ENCODE measurements at places on chromosomes 6 and 20.

GRCh38 chr6:71420693-71421328 is 132.2 kb downstream of the OGFRL1 start:
- DNase-seq = no peak

DNA sequence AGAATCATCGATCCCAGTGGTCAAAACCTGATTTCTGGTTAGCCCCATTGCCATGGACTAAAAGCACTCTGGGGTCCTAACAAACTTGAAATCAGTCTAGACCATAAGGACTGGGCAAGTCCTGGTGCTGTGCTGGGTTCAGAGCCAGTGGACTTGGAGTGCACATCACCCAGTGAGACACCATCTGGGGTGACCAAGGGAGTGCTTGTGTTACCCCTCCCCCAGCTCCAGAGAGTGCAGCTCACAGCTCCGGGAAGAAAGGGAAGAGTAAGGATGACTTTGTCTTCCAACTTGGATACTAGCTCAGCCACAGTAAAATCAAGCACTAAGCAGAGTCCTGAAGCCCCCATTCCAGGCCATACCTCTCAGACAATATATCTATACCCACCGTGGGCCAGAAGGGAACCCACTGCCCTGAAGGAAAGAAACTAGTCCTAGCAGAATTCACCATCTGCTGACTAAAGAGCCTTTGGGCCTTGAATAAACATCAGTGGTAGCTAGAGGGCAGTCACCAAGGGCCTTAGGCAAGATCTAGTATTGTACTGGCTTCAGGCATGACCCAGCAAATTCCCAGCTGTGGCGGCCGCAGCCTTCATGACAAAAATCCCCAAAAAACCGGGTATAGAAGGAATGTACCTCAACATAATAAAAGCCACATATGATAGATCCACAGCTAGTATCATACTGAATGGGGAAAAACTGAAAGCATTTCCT is 153.5 kb upstream of the OGFRL1 start:
- DNase-seq = no peak

DNA sequence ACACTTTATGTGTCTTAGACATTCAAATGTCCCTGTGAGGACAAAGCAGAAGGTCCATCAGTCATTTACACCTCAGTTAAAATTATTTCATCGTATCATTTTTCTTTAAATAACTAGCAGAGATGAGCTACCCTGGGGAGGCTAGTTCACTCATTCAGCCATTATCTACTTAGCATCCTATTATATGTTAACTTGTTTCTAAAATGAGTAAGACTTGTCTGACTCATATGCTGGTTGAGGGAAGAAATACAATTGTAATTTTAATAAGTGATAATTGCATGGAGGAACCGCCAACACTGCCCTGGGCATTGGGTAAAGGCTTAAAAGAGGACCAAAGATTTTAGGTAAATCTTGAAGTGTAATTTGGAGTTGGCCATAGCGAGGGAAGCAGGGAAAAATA is 12.4 kb upstream of the PTPRK start:
- no peak for DNase-seq

GRCh38 chr6:135230711-135231468 is 49.8 kb downstream of the MYB start:
- no peak for DNase-seq

- no peak for DNase-seq
These were observed 630.3 kb upstream of the ARID1B start for GRCh38 chr6:156146891-156147290.

- DNase-seq = no peak
These were observed 16.4 kb upstream of the COL21A1 start for GRCh38 chr6:56263596-56264315.

DNA sequence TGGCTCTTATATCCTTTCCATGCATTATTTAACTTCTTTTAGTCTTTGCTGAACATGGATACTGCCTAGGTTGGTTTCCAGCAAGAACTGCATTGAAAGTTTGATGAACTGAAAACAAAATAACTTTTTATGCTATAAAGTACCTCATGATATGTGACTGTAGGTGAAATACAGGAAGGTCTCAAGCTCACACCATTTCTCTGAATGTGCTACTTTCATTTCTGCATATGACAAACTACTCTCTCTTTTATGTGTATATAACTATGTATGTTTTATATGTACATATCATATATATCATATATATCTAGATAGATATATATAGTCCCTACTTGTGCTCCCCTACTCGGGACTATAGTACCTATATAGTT is 65.9 kb downstream of the AIG1 start:
- DNase-seq = no peak

- no peak for DNase-seq
These were observed 24.5 kb upstream of the TCFL5 start for GRCh38 chr20:62885896-62886708.

DNA sequence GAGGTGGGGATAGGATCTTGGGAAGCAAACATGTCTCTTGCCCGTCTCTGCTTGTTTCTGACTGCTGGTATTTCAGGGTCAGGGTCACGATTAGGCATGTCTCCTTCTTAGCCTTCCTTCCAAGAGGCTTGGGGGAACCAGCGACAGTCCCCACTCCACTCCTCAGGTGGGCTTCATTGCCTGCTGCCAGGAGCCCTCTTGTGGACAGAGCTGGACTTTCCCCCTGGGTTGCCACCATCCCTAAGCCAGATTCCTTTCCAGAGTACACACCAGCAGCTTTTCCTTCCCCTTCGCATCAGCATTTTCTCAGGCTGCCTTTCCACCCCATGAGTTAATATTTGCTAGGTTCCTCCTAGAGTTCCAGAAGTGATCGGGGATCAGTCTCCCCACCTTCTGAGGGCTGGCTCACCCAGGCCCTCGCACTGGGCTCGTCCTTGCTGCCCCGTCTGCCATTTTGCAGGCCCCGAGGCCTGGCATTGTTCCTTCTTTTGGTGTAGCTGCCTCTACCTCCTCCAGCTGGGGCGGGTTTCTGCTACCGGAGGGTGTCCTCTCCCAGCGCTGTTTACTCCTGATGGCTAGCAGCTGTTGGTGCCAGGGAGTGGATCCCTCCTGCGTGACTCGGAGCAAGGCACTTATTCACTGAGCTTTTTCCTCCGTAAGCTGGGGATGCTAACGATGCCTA is 8.8 kb upstream of the C20orf144 start:
- DNase-seq = no peak

DNA sequence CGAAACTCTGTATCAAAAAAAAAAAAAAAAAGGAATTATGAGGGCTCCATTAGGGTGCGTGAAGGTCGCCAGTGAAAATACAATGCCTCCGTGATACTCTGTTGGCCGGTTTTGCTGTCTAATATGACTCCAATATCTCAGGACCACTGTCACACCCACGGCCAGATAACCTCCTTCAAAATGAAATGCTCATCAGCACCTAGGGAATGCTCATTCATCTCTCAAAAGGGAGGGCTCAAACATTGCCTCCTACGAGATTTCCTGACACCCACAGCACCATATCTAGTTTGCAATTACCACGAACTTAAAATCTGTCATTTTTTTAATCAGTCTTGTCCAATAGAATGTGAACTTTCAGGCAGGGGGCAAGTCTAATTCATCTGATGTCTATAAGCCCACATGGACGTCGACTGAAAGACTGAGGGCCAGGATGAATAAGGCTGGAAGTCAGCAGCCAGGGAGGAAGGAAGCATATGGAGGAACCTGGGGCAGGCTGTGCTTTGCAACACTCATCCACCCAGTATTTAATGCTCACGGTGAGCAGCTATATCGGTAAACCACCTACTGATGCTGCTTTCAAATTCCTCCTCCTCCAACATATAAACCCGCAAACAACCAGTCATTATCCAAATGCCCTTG is 42.8 kb downstream of the MAP3K5 start:
- DNase-seq = no peak

DNA sequence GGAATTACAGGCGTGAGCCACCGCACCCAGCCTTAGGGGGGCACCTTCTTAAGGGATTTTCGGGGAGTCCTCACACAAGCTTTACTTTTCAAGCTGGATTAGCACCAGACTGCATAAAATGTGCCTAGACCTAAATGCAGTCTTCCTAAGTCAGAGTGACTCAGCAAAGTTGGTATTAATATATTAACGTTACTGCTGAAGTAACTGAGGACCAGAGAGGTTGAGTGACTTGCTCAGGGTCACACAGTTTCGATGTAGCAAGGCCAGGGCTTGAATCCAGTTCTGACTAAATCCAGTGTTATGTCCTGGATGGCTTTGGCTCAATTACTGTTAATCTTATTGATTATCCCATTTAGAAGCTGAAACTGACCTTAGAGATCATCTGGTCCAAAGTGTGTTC is 13.4 kb downstream of the EDEM2 start:
- no peak for DNase-seq

GRCh38 chr6:46234156-46234556 is 63.4 kb upstream of the ENPP5 start:
- DNase-seq = no peak

GRCh38 chr6:33857093-33857931 is 53.5 kb upstream of the MLN start:
- DNase-seq = no peak

DNA sequence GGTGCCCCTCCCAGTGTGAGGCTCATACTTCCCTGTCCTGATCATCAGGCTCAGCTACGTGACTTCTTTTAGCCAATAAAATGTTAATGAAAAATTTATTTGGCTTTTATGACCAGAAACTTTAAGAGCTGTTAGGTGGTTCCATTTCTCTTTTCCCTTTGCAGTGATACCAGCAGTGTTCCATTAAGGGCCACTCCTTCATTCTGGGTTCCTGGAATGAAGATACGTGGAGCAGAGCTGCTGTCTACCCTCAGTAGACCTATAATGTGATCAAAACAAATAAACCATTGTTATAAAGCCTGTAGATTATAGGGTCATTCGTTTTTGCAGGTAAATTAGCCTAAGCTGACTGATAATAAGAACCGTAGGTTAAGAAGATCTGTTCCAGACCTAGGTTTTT is 228.0 kb downstream of the ZFAND3 start:
- DNase-seq = no peak

DNA sequence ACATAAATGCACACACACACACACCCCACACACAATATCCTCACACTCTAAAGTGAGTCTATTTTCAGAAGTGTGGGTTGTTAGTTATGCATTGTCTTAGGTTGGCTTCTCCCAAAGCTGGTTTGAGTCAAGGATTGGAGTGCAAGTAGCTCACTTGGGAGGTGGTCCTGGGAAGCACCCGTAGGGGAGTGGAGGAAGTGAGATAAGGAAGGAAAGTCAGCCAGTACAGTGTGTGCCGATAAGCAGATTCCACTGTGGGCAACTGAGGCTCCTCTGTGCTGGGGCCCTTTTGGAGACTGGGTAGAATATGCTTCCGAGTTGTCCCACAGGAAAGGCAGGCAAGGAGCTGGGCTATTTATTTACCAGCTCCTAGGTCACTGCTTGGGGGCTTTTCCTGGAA is 67.2 kb downstream of the PLCB4 start:
- no peak for DNase-seq

Data from activated naive CD4-positive, alpha-beta T cell (primary cell).